Colonic mucosa (tissue), 4 donors: ENCODE measurements at places on chromosomes 7 and 10.

- no peak for DNase-seq
Observed at GRCh38 chr7:98877692-98878364, 504 bp upstream of the TRRAP start.

DNA sequence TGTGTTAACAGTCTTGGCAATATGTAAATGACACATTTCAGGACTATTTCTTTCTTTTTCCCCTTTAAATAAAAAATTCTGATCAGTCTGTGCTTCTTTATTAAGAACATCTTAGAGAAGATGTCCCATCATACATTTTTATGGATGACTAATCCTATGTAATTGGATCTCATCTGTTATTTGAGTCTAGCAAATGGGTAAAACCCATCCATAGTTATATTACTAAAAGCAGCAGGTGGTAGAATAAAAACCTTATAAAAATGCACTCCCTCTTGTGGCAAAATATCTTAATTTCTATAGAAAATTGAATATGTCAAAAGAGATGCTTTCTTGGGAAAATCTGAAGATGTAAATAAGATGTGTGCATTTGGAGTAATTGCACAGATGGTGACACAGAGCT lies 35.3 kb downstream of the TRRAP start:
- no peak for DNase-seq

DNA sequence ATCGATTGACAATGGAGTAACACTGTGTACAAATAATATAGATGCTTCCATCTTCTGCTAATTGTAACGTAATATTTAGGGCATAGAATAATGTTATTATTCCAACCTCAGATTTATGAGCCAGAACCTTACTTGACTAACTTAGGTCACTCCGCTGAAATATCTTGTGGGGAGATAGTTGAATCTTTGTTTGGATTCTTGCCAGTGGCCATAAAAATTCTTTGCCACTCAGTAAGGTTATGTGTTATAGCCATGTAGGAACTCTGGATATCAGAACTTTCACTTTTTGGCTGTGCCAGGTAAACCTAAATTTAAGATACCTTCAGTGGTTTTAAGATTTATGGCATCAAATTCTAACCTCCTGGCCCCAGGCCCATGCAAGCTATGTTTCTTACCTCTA lies 197.6 kb downstream of the WDR11 start:
- no peak for DNase-seq

DNA sequence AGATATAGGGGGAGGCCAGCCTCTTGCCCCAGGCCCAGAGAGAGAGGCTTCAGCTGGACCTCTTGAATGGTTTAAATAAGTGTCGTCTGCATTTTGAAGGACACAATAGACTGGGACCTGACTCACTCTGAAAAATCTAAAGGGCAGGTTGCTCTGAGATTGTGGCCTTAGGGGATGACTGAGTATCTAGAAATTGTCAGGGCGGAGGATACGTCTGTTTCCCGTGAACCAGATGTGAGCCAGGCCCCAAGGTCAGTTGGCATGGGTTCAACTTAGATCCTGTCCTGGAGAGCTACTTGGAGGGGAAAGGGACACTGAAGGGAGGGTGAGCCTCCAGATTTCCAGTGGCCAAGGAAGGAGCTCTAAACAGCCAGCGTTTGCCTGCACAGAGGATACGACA lies 110.2 kb downstream of the CHN2 start:
- DNase-seq: no peak

DNA sequence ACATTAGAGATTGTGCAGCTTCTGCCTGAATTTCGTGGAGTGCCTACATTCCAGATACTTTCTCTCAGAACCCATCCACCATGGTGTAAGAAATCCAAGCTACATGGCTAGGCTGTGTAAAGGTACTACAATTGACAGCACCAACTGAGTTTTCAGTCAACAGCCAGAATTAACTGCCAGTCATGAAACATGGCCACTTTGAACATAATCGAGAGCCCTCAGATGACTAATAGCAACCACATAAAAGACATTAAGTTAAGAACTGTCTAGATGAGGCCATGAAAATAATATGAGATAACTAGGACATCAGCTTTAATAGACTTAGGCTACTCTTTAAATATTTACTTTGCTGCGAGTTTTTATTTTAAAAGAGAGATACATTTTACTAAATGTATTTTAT lies 1106.8 kb upstream of the LRRTM3 start:
- no peak for DNase-seq

GRCh38 chr7:149140831-149141230 lies 6.4 kb upstream of the ZNF398 start:
- no peak for DNase-seq

- no peak for DNase-seq
Observed at GRCh38 chr7:277228-277627, 12.7 kb upstream of the FOXL3 start.

GRCh38 chr7:138377306-138377705 lies 82.8 kb upstream of the TRIM24 start:
- DNase-seq: no peak

DNA sequence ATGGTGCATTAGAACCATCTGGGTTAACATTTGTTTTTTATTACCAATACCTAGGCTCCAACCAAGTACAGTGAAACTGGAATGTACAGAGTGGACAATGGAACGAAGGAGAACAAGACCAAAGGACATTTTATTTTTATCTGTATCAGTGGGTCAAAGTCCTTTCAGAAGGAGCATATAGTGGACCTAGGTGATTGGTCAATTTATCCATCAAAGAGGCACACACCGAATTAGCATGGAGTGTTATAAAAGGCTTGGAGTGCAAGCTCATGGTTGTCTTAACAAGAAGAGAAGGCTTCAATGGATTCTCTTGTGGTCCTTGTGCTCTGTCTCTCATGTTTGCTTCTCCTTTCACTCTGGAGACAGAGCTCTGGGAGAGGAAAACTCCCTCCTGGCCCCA lies at the start of gene CYP2C9:
CYP2C9 (plus strand) TSS at position 276 of the 400 bp plus-strand sequence; CDS start at position 301, 25 bp downstream.
- no peak for DNase-seq

DNA sequence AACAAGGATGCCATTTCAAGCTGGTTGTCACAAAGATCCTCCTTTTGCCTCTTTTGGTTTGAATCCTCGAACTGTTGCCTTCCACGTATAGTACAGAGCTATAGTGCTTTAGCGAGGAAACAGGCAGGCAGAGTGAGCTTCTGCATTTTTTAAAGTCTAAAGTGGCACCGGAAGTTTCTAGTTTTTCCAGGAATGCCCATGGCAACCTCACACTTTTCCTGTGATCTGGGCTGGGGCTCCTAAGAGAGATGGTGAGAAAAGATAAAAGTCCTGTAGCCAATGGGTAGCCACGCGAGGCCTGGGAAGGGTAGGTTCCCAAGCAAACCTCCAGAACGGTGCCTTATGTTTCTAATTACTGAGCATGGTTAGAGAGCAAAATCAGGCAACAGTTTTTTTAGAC lies 76.7 kb downstream of the CALD1 start:
- DNase-seq: no peak

GRCh38 chr7:151920488-151920887 lies 35.8 kb upstream of the GALNTL5 start:
- DNase-seq: no peak

GRCh38 chr10:49112098-49112497 lies 3.2 kb downstream of the VSTM4 start:
- DNase-seq: no peak

GRCh38 chr7:29116361-29117200 lies 29.8 kb downstream of the CPVL start:
- DNase-seq: no peak

DNA sequence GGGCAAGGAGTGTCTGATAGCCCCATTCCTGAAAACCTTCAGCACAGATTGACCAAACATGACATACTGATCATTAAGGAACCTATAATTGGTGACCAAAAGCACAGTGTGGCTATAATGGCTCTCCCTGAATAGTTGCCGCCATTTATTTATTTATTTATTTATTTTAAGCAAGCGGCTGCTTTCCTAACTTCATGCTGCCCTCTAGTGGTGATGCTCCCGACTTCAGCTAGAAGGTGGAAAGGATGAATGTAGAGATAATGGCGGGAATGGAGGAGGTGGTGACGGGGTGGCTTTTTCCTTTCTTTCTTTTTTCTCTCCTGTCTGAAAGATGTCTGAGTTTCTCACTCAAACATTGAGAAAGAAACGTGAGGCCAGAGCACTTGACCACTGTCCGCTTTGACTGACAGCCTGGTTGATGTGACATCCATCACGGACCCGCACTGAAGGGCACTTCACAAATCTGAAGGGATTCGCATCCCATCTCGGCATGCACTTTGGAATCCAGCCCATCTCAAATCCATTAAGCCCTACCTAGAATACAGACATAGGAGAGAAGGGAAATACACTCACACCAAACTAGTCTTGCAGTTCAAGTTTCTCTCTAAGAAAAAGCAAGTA lies 1090.1 kb downstream of the KCNMA1 start:
- peak; percentile 86 for DNase-seq

DNA sequence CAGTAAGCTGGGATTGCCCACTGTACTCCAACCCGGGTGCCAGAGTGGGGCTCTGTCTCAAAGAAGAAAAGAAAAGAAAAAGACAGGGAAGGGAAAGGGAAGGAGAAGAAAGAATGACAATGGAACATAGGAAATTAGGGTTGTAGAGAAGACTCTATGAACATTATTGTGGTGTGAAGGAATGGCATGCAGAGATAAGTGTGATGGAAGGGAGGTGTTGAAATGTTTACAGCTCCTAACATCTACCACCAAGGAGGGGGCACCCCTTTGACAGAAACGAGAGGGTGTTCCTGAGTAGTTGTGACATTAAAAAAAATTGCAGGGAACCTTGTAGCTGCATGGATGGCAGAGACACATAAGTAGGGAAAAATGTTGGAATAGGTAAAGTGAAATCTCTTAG lies 27.5 kb downstream of the AUTS2 start:
- no peak for DNase-seq

DNA sequence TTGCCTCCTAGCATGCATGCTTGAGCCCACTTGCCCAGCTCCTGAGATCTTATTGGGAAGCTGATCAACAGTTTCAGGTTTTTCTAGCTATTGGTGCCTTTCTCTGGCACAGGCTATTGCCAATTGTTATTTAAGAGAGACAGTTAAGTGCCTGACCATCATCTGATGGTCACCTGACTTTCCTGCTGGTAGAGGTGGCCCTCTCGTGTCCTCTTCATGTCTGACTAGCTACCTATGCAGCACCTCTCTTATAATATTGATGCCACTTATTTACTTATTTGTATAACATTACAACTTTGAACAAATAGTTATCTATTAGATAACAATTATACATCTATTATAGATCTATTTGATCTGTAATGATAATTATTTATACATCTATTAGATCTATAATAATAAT lies 205.9 kb upstream of the SEMA3D start:
- no peak for DNase-seq

DNA sequence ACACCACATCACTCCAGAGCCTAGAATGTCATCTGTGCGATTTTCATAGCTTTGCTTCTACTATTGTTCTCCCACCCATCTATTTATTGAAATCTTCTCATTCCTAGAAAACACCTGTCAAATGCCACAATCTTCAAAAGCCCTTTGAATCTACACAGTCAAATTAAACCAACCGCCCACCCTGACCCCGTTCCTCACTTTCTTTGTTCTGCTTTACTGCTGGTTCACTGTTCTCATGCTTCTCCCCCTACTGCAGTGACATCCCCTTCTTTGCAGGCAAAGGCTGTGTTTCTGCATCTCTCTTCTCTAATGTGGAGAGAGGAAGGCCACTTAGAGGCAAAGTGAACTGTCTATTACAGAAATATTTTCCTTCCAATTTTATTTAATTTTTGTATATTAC lies 152.4 kb upstream of the NEBL start:
- DNase-seq: no peak

GRCh38 chr10:117253908-117254307 lies 13.0 kb downstream of the SLC18A2 start:
- no peak for DNase-seq

- DNase-seq: peak; percentile 31
Observed at GRCh38 chr10:62437696-62438095, 63.5 kb downstream of the ZNF365 start.

DNA sequence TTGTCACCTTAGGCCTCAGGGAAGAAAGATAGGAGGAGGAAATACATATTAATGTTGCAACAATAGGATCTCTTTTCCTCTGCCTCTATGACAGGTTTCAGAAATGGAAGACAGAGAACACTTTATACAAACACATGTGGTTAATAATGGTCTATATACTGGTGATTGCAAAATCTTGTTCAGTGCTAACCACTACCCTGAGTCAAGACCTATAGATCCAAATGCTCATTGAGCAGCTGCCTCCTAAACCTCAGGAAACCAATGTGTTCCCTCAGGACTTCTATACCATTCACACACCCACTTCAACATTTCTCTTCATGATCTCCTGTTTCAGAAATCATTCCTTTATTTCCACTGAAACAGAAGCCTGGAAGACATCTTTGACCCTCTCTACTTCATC lies 32.5 kb upstream of the VWDE start:
- no peak for DNase-seq

DNA sequence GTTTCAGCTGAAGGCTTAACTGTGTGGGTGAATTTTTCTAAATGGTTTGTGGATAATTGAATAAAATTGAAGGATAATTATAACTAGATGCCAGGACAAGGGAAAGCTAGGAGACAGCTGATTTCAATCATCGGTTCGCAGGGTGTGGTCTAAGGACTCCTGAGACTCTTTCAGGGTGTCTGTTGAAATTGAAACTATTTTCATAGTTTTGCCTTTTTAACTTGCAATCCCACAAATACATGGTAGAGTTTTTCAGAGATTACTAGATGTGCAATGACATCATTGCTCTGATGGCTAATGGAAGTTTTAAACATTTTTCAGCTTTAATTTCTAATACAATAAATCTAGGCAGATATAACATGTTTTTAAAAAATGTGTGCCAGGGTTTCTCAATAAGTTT lies 18.5 kb downstream of the TRUB1 start:
- DNase-seq: no peak

DNA sequence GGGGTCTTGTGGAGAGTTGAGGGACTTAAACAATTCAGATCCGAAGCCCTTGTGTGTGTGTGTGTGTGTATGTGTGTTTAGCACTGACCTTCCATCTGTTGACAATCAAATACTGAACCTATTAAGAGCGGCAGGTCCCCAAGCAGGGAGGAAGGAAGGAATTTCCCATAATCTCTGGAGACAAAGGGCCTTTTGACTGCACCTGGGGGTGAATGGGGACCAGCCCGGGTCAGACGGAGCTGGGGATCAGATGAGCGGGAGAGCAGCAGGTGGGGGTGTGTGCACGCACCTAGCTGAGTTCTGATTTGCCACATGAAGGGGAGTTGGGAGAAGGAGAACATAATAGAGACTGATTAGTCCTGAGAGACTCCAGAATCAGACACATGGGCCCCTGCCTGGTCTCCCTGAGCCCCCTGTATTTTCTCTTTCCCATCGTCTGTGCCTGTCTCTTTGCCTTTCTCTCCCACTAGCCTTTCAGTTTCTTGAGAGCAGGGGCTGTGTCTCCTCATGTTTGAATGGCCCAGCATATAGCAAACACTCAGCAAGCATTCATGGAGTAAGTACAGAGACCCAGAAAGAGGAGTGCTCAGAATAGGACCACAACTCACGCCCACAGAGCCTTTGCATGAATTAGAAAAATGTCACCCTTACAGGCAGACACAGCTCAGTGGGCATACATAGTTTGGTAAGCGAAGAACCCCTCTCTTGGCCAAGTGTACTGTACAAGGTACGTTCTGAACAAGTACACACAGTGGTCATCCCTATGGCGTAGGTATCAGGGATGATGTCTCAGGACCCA lies 288.3 kb upstream of the HABP2 start:
- no peak for DNase-seq
